RPMI7951 (cell line): ENCODE measurements at places on chromosomes 7 and 10.
A peak's percentile ranks its signal among the peaks of the same experiment; 100 is the strongest.

- DNase-seq, result no peak
Measured at GRCh38 chr10:49165821-49166483, 22.2 kb downstream of the TMEM273 start.

DNA sequence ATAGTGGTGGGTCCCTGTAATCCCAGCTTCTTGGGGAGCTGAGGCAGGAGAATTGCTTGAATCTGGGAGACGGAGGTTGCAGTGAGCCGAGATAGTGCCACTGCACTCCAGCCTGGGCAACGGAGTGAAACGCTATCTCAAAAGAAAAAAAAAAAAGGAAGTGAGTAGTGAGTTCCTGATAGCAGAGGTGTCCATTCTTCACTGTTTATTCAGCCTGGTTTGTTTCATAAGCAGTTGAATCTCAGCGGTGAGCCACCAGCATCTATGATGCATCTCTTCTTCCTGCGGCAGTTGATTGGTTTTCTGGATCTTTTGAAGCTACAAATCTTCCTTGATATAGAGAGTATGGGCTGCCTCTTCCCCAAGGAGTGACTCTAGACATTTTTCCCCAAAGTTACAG is 316.1 kb upstream of the MTPN start:
- no peak for DNase-seq

DNA sequence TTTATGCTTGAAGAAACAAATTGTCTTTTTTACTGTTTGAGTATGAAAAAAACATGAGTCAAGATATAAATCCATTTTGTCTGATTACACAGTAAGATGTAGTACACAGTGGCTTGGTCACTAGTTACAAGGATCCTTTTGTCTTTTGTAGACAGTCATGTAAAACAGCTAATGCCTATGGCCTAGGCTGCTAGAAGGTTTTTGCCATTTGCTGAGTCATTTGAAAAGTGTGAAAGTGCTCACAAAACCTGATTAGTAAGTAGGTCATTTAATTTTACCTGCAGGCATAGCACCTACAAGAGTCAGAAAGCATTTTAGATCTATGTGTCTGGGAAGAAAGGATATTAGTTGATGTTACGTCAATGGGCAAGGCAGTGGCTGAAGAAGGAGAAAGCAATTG is 819.4 kb downstream of the MAGI2 start:
- no peak for DNase-seq

DNA sequence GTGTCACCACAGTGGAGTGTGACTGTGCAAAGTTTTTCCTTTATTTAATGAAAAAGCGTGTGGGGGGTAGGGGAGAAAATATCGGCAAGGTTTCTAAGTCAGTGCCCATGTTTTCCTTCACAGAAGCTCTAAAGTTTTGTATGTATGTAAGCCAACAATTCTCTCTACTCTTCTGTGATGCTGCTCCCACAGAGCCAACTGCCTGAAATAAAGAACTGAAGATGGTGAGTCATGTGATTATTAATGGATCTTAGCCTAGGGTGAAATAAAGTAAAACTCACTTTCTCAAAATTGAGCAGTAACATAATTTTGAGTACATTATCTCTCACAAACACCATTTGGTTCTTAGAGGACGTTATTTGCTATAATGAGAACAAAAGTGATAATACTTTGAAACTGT is 143.7 kb downstream of the ELMO1 start:
- DNase-seq, result no peak

GRCh38 chr7:110454713-110455112 is 636.2 kb upstream of the LRRN3 start:
- DNase-seq, result no peak

DNA sequence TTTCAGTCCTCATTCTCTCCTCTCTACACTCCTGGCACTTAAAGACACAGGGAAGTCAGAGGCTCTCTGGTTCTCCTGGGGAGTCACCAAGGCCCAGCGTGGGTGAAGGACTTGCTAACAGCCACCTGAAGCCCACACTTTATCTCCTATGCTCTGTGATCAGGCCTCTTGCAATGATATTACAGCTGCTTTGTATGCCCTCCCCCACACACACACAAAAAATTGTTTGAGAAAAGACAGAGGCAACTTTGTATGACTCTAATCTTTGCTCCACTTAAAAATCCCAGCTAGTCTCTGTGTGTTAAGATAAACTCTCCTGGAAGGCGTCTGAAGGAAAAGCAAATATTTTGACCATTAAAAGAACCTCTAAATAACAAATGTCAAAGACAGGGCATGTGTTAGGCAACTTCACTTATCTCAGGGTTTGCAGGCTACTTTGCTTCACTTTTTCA is 507.2 kb downstream of the TNS3 start:
- no peak for DNase-seq

DNA sequence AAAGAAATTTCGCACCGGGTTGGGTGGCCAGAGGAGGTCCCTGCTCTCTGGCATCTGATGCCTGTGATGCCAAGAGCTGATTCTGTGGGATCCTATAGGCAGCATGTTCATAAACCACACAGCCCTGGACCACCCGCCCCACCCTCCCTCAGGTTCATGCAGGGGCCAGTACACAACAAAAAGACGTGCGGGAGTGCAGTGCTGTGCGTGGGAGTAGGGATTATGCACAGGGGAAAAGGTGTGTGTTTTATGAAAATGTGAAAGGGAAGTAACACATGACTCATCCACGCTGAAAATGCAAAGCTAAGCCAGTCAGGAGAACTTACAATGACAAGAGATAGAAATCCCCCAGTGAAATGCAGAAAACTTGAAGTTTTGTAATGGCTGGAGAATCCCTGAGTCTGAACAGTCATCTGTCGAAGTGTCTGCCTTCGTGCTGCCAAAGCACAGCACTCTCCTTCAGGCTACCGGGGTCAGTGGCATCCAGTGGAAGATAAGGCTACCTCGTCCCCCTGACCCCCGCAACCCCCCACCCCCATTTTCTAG is 1.1 kb downstream of the KIAA1217 start:
- DNase-seq, result peak; percentile 65

- DNase-seq, result no peak
Measured at GRCh38 chr10:28496017-28496416, 36.9 kb upstream of the WAC start.

GRCh38 chr7:51666266-51666665 is 349.7 kb upstream of the COBL start:
- no peak for DNase-seq

DNA sequence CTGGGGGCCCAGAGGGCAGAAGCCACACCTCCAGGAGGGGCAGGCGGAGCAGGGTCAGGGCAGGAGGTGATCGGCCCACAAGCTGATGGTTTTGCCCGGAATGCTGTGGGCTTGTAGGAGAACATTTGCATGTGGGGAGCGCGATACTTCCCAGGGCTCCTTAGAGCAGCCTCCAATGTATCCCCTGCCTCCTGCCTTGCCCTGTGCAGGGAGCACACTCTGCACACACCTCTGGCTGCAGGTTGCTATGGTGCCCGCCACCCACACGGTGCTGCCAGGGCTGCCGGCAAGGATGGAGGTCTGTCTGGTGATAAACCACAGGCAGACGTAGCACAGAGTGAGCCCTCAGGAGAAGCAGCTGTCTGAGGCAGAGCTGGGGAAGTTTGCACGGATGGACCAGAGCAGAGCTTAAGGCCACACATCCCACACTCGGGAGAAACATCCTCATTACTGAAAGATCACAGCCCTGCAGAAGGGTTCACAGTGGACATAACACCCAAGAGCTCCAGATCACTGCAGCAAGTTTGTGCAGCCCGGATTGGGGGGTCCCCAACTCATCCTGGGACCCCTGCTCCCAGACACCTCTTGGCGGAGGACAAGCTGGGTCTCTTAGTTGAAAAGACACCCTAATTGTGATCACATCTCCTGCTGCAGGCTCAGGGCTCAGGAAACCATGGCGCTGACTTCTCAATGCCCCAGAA is 41.8 kb downstream of the VIPR2 start:
- DNase-seq, result no peak

- peak; percentile 17 for DNase-seq
Measured at GRCh38 chr10:15464381-15464780, 93.3 kb upstream of the FAM171A1 start.

DNA sequence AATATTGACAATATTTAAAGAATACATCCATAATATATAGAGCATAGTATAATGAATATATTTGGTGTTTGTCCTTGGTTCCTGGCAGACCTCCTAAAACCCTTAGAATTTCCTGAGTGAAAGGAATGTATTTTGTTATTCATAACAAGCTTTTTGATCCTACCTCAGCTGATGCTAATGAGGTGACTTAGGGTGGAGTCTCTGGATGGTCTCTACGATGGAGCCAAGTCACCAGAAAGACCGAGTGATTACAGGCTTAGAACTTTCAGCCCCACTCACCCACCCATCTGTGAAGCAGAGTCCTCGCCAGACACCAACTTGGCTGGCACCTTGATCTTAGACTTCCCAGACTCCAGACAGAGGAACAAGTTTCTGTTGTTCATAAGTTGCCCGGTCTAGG is 35.9 kb downstream of the UPF2 start:
- no peak for DNase-seq

DNA sequence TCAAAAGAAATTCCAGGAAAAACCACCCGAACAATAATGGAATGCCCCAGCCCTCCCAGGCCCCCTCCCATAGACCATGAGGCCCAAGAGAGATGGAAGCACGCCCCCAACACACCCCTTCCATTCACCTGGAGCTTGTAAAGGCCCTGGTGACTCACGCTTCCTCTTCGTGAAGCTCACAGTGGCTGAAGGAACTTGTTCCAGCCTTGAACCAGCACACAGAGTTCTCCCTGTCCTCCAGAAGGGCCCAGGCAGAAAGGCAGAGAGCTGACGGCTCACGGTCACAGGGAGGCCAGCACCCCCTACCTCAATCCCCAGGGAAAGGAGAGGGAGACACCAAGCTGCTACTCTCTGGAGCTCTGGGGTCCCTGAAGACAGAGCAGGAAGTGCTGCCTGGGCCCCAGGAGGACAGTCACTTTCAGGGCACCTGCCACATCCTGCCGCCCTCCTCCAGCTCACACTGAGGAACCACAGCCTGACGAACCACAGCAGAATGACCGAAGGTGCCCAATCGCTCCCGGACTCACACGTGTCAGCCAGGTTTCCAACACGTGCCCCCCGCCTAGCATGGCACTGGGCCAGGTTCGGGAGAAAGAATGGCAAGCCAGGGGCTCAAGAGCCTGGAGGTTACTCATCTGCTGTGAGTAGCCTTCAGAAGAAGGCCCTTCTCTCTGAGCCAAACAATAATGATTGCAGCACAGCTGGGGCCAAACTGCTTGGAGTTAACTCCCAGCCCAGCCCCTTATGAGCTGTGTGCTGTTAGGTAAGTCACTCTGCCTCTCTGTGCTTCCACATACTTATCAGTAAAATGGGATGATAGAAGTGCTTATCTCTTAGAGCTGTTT is 52.8 kb downstream of the DLG5 start:
- DNase-seq, result peak; percentile 33

- DNase-seq, result no peak
Measured at GRCh38 chr7:116988363-116988989, 35.2 kb downstream of the ST7 start.

DNA sequence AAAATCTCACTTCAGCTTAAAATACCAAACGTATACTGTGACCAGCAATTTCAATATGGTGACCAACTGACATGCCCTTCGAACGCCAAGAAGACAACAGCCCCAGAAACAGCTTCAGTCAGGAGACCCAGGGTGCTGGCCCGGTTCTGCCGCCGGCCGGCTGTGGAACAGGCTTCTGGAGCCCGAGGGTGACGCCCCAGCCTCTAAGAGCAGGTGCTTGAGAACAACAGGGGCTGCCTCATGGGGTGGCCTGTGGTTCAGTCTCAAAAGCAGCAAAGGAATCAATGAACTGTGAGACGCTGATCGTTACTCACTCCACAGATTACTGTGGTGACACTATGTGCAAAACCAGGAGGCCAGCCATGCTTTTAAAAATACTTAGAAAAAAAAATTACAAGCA is 17.3 kb downstream of the GPER1 start:
- DNase-seq, result no peak
